ENCODE measurements at places on chromosomes 2 and 18.

- DNase-seq = no peak
These were observed 1042.0 kb downstream of the DPP10 start for GRCh38 chr2:115484486-115484885.

DNA sequence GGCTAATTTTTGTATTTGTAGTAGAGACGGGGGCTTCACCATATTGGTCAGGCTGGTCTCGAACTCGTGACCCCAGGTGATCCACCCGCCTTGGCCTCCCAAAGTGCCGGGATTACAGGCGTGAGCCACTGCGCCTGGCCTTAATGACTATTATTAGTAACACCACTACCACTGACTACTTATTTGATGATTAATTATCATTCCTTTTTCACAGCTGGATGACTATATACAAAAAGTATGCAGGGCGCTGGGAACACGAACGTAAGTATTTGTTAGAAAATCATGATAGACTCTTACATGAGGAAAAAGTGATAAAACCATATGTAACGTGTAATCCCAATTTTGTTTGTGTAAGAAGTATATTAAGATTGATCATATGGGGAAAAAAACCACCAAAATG, 21.6 kb downstream of the DARS1 start:
- DNase-seq = no peak

- DNase-seq = no peak
These were observed 100.8 kb downstream of the GALNT1 start for GRCh38 chr18:35682281-35682867.

GRCh38 chr2:9771481-9772017, 71.7 kb upstream of the TAF1B start:
- DNase-seq = no peak

- no peak for DNase-seq
These were observed 127.6 kb upstream of the SPOPL start for GRCh38 chr2:138373993-138374408.

GRCh38 chr2:108621087-108621559, 86.9 kb downstream of the LIMS1 start:
- peak; percentile 93 for DNase-seq

DNA sequence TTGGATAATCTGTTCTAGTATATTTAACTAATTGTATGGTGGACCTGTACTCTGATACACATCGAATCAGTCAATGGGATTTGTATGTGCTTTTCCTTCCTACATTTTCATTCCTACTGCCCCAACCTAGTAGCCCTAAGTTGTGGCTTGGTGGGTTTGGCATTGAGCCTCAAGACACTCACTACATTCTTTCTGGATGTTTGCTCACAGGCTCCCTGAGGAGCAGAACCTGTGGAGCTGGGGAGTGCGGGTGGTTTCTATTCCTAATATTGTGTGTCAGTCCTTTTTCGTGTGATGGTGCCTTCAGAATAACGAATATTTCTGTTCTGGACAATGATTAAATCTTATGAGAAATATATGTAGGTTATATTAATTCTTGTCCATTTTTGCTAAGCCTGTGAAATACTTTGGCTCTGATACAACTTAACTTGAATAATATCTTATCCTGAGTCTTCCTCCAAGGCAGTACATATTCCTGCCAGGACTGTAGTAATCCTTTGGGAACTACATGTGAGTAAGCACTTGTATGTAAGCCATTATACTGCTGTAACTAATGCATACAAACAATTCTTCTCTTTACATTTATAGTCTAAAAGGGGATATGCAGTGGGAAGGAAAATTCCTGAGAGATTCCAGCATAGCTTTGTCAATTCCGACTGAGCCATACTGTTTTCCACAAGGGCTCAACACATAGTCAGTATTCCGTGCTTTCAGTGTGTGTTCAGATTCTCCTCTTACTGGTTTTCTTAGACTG, 150.6 kb downstream of the AGPS start:
- DNase-seq = no peak

DNA sequence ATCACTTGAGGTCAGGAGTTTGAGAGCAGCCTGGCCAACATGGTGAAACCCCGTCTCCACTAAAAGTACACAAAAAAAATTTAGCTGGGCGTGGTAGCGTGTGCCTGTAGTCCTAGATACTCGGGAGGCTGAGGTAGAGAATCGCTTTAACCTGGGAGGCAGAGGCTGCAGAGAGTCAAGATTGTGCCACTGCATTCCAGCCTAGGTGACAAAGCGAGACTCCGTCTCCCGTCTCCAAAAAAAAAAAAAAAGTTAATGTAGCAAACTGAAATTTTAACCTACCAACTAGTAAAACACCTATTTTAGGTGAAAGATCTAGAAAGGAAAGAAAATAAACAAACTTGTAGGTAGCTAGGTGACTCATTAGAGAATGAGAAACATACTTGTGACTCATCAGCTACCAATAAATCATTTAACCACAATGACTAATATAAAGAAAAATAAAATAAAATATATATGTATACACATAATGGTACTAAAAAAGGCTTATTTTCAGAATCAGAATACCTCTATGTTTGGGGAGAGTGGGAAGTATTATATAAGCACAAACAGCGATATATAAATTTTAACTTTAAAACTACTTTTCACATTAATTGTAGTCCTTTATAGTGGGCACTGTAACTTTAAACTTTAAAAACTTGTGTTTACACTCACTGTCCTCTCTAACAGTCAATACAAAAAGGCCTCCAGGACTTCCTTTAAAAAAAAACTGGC, 36.6 kb downstream of the DARS1 start:
- DNase-seq = peak; percentile 85

DNA sequence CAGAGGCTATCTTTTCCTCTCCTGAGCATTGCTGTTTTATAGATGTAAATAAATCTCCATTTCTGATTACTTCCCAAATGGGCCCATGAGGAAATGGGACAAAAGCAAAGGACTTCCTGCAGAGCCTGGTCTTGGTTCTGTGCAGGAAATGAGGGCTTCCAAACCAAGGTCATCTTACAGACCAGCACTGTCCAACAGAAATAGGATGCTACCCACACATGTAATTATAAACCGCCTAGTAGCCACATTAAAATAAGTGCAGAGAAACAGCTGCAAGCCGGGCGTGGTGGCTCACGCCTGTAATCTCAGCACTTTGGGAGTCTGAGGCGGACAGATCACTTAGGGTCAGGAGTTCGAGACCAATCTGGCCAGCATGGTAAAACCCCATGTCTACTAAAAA, 6.2 kb downstream of the TTL start:
- DNase-seq = no peak

DNA sequence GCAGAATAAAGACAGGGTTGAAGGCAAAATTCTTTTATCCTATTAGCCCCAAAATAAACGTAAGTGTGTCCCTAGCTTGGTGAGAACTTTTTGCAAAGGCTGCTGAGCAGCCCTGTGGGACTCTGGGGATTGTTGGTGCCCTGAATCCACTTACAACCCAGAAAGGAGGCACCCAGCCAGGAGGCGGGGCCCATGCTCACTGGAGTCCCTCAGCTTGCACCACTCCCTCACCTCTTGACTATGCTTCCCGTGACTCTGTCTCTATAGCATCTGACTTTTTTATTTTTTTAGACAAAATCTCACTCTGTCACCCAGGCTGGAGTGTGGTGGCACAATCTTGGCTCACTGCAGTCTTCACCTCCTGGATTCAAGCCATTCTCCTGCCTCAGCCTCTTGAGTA, 15.8 kb upstream of the COL6A3 start:
- peak; percentile 15 for DNase-seq

DNA sequence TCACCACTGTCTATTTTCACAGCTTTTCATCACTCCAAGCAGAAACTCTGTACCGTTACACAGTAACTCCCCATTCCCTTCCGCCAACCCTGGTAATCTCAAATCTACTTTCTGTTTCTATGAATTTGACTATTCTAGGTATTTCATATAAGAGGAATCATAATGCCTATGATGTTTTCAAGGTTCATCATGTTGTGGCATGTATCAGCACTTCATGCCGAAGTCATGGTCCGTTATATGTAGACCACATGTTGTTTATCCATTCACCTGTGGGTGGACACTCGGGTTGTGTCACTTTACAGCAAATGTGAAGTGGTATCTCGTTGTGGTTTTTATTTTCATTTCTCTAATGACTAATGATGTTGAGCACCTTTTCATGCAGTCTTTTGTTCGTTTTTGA, 21.6 kb downstream of the CPSF3 start:
- no peak for DNase-seq

GRCh38 chr2:239836021-239836765, 188.9 kb downstream of the NDUFA10 start:
- DNase-seq = no peak

DNA sequence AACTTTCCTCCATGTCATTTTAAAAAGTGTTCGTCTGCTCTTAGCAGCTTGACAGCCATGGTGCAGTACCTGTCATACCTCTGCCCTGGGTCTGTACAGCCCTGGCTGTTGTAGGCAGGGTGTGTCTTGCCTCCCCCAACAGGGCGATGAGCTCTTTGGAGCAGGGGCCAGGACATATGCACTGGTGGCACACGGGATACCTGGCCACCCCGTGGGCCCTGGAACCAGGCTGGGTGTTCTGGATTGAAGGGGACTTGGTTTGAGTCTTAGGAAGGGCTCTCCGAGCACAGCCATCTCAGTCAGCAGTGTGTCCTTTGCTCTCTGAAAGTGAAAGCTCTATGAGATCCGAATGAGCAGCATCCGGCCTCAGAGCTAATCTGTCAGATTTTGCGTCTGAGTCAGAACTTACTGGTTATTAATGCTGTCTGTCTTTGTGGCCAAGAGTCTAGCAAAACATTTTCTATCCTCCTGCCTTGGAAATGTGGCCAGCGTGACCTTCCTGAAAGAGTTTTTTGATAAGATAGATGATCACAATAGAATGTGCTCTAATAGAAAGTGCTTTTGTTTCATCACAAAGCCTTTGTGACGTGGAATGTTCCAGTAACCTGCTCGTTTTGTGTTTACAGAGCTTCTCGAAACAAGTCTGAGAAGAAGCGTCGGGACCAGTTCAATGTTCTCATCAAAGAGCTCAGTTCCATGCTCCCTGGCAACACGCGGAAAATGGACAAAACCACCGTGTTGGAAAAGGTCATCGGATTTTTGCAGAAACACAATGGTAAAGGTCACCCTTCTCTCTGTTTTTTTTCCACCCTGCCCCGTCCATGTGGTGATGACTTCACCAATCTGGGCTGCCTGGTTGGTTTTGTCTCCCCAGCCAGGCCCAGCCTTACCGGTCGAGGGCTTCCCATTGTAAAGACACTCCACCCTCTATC, 77.3 kb upstream of the RPL31 start:
- peak; percentile 62 for DNase-seq

DNA sequence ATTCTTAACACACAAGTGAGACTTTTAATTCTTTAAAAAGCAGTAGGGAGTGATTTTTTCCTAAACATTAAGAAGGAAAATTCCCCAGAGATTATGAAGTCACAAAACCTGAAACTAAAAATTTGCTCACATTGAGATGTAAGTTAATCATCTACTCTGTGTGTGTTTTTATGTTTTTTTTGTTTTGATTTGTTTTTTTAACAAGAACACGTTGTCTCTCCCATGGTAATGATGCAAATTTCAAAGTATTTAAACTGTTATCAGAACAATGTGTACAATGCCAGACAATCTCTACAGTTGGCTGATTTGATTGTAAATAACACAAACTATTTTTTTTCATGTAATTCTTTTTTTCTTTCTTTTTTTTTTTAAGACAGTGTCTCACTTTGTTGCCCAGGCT, 71.5 kb downstream of the COLEC12 start:
- DNase-seq = no peak

DNA sequence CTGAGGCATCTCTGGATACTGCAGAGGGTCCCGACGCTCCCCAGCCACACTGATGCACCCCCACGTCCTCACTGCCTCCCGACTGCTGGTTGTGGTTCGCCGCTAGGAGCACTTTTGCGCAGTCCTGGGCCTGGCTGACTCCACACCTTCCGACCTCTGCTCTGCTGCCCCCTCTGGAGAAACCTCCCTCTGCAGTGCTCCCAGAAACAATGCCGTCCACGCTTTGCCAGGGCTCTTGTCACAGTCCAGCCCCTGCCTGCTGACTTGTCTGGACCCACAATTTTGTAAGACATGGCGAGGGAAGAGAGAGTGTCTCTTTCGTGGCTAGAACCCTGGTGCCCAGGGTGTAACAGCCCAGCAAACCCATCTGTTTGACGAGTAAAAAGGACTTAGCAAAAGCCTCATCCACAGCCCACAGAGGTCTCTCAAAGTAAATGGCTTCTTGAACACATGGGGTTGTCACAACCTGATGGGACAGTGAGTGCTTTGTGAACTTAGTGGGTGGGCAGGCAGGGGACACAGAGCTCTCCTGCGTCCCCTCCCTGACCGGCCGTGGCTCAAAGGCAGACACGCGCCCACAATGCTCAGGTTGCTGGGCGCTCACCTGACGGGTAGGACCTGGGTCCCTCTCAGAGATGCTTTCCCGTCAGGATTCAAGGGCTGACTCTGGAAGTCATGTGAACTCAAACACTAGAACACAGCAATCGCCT, 4.0 kb downstream of the COPS9 start:
- DNase-seq = no peak

GRCh38 chr2:128520340-128520739, 201.7 kb upstream of the HS6ST1 start:
- DNase-seq = no peak
